ENCODE measurements at places on chromosomes 7 and 10. TPM values are rescaled to one million over a fixed set of nuclear protein-coding genes. Genes with fewer than 3 reads are reported as not detected.

Gene RELN
- 7.9 TPM for total RNA-seq

Gene TUBAL3
- total RNA-seq: 0.11 TPM

Gene CDH23
- total RNA-seq: under 0.01 TPM

Gene GRIFIN
- not detected for total RNA-seq

Gene IFIT1
- total RNA-seq: 3.8 TPM

Gene PAX4
- not detected for total RNA-seq

Gene SLC26A5
- not detected for total RNA-seq

All from pulmonary artery endothelial cell (primary cell).